ENCODE measurements at places on chromosomes 5 and 9. TPM values are rescaled to one million over a fixed set of nuclear protein-coding genes. Genes with fewer than 3 reads are reported as not detected.

The IFNA21 gene
- total RNA-seq, result not detected

GRCh38 chr5:643351-643801 is 31.2 kb downstream of the CEP72 start:
- DNase-seq, result no peak

GRCh38 chr9:119905724-119906123 is 536.5 kb upstream of the BRINP1 start:
- DNase-seq, result no peak

The ZNG1F gene
- total RNA-seq, result 7.5 TPM

- DNase-seq, result no peak
Observed at GRCh38 chr5:147906326-147907095, at the start of gene C5orf46. TSS of gene C5orf46 (minus strand) at chr5:147906538. CDS start at chr5:147906501, 37 bp downstream.

- no peak for DNase-seq
Observed at GRCh38 chr5:93929131-93929530, 187.7 kb upstream of the POU5F2 start.

- DNase-seq, result no peak
Observed at GRCh38 chr5:13250464-13251291, 693.8 kb downstream of the DNAH5 start.

DNA sequence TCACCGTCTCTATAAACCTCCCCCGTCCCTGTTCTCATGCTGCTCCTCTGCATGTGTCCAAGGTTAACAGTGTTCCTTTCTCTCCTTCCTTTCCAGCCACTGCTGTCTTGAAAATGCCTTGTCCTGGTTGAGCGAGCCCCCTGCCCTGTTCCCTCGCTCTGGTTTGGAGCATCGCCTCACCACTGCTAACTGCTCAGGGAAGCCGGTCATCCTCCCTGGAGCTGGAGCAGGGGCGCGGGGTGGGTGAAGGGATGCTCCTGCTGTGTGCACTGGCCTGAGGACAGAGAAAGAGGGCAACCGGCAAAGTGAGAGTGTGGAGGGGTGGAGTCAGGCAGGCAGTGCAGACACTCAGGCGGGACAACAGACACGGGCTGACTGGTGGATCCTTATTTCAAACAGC is 19.4 kb downstream of the UBE2QL1 start:
- DNase-seq, result no peak

DNA sequence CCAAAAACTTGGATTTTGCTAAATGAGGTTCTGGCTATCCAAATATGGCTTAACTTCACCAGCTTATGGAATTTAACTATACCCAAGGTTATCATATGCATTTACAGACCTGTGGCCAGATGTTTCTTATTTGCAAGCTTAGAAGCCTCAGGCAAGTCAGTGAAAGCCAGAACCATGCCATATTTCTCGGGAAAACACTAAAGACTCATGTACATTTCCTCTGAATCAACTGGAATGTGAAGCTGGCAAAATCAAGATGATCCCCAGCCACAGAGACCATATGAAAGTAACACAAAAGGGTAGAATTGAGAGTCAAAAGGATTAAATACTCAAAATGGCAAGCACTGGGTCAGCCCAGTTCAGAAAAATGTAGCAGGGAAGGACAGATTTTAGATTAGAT is 76.4 kb upstream of the SLC1A1 start:
- no peak for DNase-seq

DNA sequence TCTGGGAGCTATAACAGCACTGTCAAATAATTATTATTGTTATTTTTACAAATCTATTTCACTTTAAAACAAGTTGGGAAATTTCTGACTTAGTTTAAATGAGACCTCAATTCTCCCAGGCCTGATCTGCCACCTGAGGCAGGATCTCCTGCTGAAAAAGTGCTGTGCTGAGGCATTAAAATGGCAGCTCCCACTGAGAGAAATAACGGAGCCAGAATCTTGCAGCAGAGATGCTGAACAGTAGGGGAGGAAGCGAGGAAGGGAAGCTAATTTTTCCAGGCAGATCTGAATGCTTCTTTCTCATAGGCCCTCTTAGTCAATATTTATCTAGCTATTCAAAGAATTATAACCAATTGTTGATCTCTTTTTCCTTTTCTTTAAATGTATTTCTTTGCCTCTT is 196.3 kb downstream of the ZNF462 start:
- no peak for DNase-seq

DNA sequence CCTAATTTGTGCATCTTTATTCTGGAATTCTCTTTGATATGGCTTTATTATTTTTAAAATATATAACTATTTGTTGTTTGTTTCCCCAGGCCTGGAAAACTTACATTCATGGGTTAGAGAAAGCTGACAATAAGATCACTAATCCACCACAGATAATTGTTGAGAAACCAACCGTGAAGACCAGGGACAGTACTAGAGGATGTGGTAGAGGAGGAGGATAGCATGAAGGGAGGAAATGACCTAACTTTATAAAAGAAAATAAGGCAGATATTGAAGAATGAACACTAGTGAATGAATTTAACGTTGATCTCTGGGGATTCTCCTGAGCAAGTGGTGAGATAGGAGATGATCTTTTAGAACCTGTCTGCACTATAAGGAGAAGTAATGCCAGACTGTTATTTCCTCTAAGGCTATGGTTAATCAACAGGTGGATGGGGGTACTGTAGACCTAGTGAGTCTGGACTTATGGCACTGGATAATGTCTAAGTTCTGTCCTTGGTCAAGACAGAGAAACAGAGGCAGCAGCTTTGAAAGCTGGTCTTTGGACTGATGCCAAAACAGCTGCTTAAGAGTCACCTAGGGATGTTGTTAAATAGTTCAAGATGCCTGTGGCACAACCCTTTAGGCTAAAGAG is 52.4 kb downstream of the NREP start:
- no peak for DNase-seq

DNA sequence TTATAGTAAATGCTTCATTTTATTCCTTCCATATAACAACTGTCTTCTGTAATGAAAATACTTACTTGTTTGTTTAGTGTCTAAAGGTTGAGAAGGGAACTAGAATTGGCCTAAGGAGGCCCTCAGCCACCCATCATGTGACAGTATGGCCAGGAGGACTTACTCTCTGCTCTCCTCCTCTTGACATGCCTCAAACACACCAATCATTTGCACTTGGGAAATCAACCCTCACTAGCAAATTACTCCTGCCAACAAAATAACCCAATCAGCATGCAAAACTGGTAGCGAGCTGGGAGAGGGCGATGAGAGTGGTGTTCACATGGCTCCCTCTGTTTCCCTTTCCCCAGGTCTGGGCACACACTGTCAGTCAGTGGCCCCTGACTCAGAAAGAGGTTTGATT is 58.6 kb upstream of the MEF2C start:
- no peak for DNase-seq

The MZB1 gene
- not detected for total RNA-seq

The TRAF1 gene
- total RNA-seq, result 1.6 TPM

The SNAPC4 gene
- total RNA-seq, result 22.9 TPM

DNA sequence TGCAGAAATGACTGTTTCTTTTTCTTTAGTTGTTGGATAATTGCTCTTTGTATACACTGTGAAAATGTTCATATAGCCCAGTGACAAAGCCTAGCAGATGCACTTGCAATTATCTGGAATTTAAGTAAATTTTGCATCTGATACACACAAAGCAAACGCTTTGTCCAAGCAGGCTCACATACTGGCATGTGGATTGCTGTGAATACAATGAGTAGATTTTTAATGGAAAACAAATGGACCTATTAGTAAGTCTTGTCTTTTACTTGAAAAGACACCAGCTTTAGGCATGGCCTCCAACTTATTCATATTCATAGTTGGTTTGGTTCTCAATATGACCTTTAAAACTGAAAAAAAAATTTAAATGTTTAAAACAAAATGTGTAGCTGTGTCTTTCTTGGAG is 1299.8 kb upstream of the WWC1 start:
- no peak for DNase-seq

DNA sequence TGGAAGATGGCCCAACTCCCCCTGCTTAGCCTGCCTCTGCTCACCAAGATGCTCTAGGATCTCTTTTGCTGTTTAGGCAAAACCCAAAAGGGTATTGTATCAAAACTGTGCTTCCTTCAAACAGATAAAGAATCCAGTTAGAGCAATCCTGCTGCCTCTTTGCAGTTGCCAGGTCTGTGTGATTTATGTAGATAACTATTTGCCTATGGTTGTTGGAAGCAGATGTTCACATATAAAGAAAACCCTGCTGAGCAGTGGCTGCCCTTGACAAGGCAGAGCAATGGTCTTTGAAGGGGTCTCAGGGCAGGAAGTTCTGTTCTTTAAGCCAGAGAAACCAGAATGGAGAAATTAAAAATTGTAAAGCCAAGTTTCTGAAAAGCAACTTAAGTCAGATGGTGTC is 68.6 kb downstream of the LRRC70 start:
- no peak for DNase-seq

DNA sequence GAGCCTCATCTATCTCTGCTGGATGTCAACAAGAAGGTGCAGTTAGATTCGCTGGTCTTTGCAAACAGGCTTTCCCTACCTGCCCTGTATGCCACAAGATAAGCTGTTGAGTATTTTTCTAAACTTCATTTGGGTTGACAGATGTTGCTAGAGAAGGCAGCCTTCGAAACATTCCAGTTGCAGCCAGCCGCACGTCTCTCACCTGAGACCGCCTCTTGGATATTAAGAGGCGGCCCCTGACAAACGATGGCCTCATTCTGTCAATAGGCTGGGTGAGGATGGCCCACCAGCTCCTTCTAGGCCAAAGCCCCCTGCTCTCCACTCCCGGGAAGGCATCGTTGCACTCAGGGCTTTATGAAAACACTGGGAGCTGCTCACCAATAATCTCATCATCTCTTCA is 181.6 kb downstream of the DAB2IP start:
- DNase-seq, result no peak

DNA sequence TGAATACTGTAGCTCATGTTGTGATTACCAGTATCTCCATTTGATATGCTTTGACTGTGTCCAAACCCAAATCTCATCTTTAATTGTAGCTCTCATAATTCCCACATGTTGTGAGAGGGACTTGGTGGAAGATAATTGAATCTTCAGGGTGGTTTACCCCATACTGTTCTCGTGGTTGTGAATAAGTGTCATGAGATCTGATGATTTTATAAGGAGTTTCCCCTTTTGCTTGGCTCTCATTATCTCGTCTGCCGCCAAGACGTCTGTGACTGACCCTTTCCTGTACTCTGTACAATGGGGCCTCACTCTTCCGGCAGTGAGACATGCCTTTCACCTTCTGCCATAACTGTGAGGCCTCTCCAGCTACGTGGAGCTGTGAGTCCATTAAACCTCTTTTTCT is 59.3 kb downstream of the TRIO start:
- DNase-seq, result no peak

The RIMOC1 gene
- 45.5 TPM for total RNA-seq

The SPATA9 gene
- not detected for total RNA-seq

- no peak for DNase-seq
Observed at GRCh38 chr5:18546591-18546990, 912.3 kb downstream of the TAF11L14 start.

GRCh38 chr5:137605411-137605810 is 106.3 kb upstream of the SPOCK1 start:
- DNase-seq, result no peak

DNA sequence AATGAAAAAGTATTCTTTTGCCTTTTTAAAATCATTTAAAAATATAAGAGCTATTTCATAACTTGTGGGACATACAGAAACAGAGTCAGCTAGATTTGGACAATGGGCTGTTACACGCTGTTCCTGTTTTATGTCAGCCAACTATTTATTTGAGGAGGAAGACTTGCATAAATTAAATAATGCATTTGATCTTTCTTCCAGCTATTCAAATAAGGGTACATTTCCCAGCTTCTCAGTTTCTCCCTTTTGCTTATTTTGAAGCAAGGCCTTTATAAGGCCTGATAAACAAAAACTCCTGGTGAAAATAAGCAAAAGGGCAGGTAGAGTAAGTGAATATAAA is 6.5 kb downstream of the STOM start:
- DNase-seq, result no peak

The SPINK6 gene
- not detected for total RNA-seq

Measured in glutamatergic neuron (in vitro differentiated cells).